Osteocyte (in vitro differentiated cells): ENCODE measurements at places on chromosomes 12 and 14.

GRCh38 chr12:102059343-102059742 is 2.4 kb downstream of the WASHC3 start:
- no peaks in the 10 kb centered on the region for H3K27me3 ChIP-seq
- no peak overlapping the region for H3K27ac ChIP-seq
- DNase-seq: no peak
- no peak overlapping the region for H3K4me3 ChIP-seq
- peaks cover 30% of the 10 kb centered on the region for H3K36me3 ChIP-seq

DNA sequence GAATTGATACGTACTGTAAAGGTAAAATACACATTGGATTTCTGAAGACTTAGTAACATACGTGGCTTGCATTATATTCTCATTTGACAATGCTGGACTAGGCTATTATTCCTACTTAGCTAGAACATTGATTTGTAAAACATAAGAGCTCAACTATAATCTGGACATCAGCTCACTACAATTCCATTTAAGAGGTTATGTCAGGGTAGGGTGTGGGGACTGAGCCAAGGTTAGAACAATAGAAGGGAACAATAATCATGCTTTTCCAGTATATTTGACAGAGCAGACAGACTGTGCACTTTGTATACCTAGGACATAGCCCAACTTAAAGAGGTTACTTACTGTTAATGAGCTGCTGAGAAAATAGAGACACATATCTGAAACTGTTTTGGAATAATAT is 10.8 kb downstream of the ZCRB1 start:
- H3K4me1 ChIP-seq: no peaks in the 10 kb centered on the region
- H3K27ac ChIP-seq: no peak overlapping the region
- peaks cover 30% of the 10 kb centered on the region for H3K36me3 ChIP-seq
- no peak for DNase-seq

DNA sequence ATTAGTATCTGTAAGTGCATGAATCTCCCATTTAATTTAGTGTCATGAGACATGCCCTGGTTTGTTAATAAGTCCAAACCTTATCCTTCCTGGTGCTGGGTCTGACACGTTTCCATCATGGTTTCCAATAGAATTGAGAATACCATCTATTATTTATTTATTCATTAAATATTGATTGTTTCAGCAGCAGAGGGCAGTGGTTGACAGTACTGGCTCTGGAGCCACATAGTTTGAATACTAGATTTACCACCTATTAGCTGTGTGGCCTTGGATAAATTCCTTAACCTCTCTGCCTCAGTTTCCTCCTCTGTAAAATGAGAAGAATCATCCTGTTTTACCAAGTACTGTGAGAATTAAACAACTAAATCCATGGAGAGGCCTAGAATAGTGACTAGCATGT is 941 bp upstream of the STAB2 start:
- no peak overlapping the region for H3K4me3 ChIP-seq
- peaks cover 40% of the 10 kb centered on the region for H3K27me3 ChIP-seq
- H3K36me3 ChIP-seq: no peaks in the 10 kb centered on the region

DNA sequence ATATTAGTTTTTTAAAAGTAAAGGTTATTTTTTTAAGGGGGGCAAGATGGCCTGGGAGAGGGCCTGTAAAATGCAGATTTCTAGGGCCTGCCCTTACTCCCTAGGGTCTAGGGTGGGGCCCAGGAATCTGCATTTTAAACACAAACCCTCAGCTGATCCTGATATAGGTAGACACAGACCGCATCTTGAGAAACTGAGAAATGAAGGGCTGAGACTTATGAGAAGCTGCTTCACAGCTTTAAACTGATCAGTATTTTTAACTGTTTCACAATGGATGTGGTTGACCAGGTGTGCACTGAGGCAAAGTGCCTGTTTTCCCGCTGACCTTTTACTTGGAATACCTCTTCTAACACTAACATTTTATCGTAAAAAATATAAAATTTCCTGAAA is 84.0 kb downstream of the CCDC88C start:
- peaks cover 2% of the 10 kb centered on the region for H3K27me3 ChIP-seq
- H3K36me3 ChIP-seq: no peaks in the 10 kb centered on the region
- no peak overlapping the region for H3K4me3 ChIP-seq
- H3K4me1 ChIP-seq: peaks cover 6% of the 10 kb centered on the region

- no peaks in the 10 kb centered on the region for H3K27me3 ChIP-seq
- H3K36me3 ChIP-seq: no peaks in the 10 kb centered on the region
- no peaks in the 10 kb centered on the region for H3K4me1 ChIP-seq
These were observed 318.5 kb downstream of the ALG10 start for GRCh38 chr12:34340534-34341361.

DNA sequence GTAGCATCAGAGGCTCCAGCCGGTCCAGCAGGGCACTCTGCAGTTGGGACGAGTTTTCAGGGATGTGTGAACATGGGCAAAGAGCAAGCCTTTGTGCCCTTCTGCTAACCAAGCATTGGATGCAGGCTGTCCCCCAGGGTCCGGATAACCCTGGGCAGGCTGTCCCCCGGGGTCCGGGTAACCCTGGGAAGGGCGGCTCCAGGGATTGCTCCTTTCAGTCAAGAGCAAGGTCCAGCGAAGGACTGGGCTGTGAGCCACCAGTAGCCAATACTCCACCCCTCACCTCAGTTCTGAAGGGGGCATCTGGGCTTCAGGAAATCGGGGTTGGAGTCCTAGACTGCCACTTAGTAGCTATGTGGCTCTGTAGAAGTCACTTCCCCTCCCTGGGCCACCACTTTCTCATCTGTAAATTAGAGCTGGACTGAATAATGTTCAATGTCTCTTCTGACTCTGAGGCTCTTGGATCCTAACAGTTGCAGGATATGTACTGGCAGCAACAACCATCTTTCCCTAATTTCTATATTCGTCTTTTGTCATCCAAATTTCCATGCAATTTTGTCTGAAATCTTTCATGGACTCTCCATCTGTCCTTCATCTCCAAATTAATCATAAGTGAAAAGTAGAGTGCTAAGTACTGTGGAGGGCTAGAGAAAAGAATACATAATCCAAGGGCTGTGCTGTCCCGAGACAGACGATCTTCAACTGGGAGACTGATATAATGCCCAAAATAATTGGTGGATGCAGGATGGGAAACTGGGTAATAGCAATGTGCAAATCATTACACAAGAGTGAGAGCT is 137.4 kb upstream of the NTF3 start:
- H3K4me1 ChIP-seq: peaks cover 10% of the 10 kb centered on the region
- DNase-seq: no peak
- H3K36me3 ChIP-seq: no peaks in the 10 kb centered on the region

- H3K4me3 ChIP-seq: no peak overlapping the region
- DNase-seq: no peak
- no peaks in the 10 kb centered on the region for H3K4me1 ChIP-seq
- no peaks in the 10 kb centered on the region for H3K36me3 ChIP-seq
These were observed 196.6 kb upstream of the EGLN3 start for GRCh38 chr14:34147461-34147860.

GRCh38 chr12:105357162-105357691 is 26.7 kb downstream of the C12orf75 start:
- peak overlapping the region; percentile 29 for H3K27ac ChIP-seq
- H3K4me3 ChIP-seq: no peak overlapping the region
- peaks cover 42% of the 10 kb centered on the region for H3K4me1 ChIP-seq

DNA sequence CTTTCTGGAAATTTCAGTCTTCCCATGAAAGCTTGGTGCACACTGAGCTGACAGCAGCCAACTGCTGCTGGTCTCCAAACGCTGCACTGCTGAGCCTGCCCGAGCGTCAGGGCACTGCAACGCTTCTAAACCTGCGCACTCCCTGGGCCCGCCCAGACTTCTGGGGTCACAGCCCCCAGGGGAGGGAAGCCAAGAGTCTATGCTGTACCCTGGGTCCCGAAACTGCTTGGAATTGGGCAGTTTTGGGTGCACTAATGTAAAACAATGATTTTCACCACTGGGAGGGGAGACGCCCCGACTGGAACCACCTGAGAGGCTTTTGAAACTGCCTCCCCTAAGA is 32.0 kb downstream of the CCDC92 start:
- no peak for DNase-seq
- H3K27ac ChIP-seq: no peak overlapping the region
- peaks cover 44% of the 10 kb centered on the region for H3K4me1 ChIP-seq
- H3K36me3 ChIP-seq: peaks cover 49% of the 10 kb centered on the region
- H3K27me3 ChIP-seq: no peaks in the 10 kb centered on the region

GRCh38 chr14:39264558-39264957 is 30.8 kb downstream of the MIA2 start:
- H3K27ac ChIP-seq: no peak overlapping the region
- DNase-seq: no peak
- H3K4me3 ChIP-seq: no peak overlapping the region
- peaks cover 2% of the 10 kb centered on the region for H3K27me3 ChIP-seq
- H3K36me3 ChIP-seq: no peaks in the 10 kb centered on the region

DNA sequence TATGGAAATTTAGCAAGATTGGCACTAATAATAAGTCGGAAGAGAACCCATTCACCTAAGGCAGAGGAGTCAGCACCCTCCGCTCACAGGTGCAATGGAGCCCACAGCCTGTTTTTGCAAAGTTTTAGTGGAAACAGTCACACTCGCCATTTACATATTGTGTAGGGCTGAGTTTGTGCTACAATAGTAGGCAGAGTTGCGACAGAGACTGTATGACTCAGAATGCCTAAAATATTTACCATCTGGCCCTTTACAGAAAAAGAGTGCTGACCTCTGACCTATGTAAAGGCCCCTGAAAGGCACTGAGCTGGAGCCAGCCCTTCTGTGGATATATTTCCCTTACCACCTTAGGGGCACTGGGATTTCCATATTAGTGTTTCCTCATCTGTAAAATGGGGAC is 79.0 kb downstream of the PRIMA1 start:
- no peak for DNase-seq
- no peaks in the 10 kb centered on the region for H3K36me3 ChIP-seq
- no peak overlapping the region for H3K4me3 ChIP-seq

GRCh38 chr14:61103541-61104339 is 122.7 kb downstream of the SLC38A6 start:
- peak; percentile 90 for DNase-seq
- H3K4me3 ChIP-seq: peak overlapping the region; percentile 36
- no peaks in the 10 kb centered on the region for H3K27me3 ChIP-seq
